ENCODE measurements at places on chromosomes 2 and 18. TPM values are rescaled to one million over a fixed set of nuclear protein-coding genes. Genes with fewer than 3 reads are reported as not detected.
A peak's percentile ranks its signal among the peaks of the same experiment; 100 is the strongest.

The HOXD10 gene
- total RNA-seq = 3.0 TPM

DNA sequence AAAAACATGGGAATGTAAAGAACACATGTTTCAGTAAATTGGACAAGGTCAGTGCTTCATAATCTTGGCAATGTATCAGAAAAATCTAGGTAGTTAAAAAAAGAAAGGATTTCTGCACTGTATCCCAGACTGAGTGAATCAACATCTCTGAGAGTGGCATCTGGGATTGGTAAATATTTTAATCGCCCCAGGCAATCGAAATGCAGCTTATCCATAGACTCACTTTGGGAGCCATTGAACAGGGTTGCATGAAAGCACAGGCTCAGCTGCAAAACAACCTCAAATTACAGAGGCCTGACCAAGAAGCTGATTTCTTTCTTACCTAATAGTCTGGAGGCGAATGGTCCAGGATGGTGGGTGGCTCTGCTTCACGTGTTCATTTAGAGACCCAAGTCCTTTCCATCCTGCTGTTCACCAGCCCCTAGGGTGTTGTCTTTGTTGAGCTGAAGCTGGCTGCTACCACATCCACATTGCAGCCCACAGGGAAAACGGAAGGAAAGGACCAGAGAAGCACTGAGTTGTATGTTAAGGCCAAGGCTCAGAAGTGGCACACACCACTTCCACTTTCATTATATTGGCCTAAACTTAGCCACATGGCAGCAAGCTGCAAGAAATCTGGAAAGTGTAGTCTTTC lies 59.0 kb downstream of the MOGAT1 start:
- DNase-seq = no peak

DNA sequence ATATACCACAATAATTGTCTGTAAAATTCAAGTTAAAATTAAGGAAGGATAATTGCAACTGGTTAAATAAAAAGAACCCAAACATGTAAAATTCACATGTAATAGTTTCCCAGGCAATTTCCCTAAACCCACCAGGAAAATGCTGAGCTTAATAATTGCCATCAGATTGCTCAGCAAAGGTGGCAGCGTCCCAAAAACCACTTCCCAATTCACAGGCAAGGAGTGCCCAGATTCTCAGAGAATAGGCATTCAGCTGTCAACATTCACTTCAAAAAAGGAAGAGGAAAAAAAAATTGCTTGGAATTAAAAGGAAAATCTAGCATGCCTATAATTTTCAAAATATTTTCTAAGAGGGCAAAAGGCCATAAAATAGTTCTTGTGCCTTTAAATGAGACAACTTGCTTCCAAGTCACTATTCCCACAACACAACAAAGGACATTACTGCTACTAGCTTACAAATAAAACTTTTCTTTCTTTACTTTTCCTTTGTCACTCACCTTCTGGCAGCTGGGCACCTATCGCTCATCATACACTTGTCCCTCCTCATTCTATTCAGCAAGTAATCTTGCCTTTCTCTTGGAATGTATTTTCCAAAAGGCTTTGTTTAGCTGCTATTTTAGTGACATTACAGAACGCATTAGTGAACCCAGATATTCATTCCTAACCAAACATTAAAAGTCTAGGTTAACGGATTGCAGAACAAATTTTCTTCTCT lies 15.2 kb downstream of the SRBD1 start:
- DNase-seq = no peak

DNA sequence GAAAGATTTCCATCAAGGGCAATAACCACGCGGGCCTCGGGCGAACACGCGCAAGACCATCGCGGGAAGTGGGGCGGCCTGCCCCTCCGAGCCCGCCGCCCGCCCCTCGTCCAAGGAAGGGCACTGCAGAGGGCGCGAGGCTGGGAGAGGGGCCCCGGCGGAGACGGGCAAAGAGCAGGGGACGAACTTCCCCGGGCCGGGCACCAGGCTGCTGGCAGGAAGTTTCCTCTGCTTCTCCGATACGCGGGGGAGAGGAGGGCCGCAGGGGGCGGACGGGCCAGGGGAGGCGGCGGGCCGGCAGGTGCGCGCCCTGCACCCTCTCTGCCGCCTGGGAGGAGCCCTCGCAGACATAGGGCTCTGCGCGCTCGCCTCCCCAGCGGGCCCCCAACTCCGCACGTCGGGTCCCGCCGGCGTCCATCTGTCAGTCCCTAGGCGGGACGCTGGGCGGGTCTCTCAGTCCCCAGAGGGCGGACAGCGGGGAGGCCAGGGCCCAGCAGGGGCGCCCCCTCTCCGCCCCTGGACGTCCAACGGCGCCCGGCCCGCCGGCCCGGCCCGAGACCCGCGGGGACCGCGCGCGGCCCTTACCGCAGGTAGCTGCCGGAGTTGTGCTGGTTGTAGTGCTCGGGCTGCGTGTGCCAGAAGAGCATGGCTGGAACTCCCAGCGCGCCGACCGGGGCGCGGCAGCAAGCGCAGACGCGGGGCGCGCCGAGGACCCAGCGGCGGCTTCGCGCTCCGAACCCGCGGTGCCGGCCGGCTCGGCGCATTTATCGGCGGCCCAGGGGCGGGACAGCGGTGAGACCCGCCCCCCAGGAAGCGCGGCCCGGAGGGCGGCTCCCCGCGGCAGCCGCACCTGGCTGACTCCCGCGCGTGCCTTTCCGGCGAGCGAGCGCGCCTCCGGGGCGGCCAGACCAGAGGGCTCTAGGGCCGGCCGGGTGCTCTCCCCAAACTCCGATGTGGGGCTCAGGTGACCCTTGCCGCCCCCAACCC lies at the start of gene TFCP2L1:
TSS of gene TFCP2L1 (minus strand) at position 740 of the 987 bp plus-strand sequence. CDS start at position 647, 93 bp downstream.
- peak; percentile 79 for DNase-seq

DNA sequence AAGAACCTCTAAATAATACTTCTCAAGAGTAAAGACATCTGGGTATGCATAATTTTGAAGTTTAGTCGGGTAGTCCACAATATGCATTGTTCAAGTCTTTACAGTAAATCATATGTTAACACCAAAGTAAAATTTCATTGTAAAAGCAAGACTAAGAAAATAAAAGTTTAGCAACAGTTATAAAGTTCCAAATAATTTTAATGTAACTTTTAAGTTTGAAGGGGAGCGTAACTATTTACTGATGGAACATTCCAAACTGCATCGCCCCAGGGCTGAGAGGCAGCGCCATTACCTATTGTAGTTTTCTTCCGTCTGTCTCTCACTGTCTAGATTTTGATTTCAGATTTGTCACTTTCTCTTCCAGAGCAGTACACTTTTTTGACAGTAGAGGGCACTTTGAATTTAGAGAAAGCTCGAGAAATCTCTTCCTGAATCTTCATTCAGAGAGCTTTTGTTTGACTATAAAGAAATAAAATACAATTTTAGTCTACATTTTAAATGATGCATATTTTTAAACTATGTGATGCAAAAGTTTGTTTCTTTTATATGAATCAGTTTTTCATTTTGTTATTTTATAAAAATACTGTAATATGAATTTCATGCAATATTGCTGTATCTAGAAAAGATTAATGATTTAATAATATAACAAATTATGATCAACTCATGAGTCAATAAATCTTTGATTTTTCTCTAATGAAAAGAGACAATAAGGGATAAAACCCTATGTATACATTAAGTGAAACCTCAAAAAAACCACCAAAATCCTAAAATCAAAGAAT lies 389.8 kb downstream of the FIGN start:
- peak; percentile 33 for DNase-seq
